NCI-H226 (cell line): ENCODE measurements at places on chromosomes 16 and 17.
A peak's percentile ranks its signal among the peaks of the same experiment; 100 is the strongest.

DNA sequence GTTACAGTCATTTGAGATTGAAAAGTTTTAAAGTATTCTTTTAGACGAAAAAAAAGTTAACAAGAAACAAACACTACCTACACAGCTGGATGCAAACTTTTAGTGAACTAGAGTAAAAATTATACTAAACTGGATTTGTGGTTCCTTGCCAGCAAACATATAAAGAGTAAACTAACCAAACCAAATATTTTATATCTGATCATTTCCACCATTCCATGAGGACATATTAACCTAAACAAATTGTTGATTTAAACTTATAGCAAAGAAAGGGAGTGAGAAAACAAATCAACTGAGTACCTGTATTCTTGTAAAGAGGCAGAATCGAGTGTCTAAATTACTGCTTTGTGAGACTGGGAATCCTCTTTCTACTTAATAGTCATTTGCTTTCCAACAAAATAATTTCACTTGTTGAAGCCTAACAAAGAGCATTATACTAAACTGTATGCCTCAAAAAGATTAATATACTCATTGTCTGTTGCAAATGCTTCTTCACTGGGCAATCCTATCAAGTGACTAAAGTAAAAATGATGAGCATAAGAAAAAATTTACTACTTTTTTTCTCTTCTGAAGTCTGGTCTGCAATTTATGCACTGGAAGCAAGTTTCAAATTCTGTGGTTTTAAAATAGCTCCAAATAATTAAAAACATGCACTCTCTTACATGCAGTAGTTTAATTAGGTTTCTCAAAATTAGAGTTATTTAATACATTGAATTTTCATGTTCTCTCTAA is 37.5 kb downstream of the AKAP10 start:
- DNase-seq: no peak

DNA sequence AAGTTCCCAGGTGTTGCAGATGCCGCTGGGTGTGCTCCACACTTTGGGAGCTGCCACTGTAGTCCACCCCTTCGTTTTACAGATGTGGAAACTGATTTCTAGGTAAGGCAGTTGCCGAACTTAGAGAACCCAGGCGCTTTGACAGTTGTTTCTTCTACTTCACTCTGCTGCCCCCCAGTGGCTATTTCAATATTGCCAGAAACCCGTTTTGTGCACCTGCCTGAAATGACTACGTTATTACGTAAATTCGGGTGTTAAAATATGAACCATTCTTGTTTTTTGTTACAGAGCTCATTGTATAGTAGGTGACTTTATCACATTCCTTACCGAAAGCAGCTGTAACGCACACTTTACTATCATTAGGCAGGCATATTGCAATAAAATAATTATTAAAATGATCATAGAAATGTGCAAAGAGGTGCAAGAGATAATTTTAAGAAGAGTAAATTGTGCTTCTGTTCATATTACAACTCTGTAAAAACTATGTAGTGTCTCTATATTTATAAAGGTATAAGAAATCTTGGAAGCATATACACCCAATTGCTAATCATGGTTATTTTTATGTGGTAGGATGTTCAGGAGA is 44.9 kb downstream of the OTOA start:
- peak; percentile 37 for DNase-seq

- peak; percentile 86 for DNase-seq
Observed at GRCh38 chr16:31404353-31405064, 11.4 kb downstream of the ITGAD start.

DNA sequence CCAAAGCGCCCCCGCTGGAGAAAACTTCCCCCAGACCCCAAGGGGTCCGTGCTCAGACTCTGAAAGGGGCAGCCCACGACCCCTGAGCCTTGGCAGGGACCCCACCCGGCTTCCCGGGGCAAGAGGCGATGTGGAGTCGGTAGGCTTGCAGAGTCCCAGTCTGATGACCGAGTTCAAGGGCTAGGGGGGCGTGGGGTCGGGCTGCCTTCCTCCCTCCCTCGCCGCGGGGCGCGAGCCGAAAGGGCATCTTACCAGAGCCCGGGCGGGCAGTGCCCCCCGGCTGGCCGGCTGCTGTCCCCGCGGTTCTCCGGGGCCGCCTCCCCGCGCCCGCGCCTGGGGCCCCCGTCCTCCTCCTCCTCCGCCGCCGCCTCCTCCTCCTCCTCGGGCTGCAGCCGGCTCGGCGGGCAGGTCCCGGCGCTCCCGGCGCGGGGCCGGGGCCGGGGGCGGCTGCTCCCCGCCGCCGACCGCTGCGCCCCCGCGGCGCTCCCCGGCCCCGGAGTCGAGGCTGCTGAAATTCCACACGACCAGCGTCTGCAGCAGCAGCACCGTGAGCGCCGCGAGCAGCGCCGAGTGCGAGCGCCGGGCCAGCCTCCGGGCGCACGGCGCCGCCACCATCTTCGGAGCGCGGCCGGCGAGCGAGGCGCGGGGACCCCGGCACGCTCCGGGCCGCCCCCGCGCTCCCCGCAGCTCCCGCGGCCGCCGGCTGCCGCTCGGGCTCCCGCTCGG is 415 bp downstream of the XYLT1 start:
- DNase-seq: no peak

DNA sequence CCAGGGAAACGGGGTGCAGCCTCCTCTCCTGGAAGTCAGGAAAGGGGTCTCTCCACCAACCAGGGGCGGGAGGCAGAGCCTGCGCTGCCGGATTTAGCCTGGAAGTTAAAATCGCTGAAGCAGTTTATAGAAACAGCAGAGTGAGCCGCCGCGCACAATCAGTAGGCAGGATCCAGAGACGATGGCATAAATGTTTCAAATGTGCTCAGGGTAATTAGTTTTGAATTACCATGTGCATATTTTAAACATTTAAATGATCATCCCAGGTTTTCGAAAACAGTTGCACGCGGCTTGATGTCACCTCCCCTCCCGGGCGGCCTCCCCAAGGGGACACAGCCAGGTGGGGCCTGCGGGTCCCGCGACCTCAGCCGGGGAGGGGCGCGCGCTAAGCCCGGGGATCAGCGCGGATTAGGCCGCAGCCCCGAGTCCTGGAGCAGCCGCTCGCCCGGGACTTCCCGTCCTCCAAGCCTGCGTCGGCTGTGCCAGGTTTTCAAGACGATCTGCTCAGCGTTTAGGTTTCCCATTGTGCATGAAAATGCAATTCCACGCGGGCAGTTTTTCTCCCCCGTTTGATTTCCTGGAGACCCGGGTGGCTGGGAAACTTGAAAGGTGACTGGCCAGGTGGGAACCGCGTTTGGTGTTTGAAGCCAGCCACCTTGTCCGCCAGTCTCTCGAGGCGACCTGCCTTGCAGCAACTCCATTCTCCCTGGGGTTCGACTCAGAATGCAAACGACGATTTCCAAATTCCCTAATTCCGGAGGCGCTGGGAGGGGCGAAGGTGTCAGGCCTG is 78.3 kb downstream of the RPA1 start:
- DNase-seq: no peak

GRCh38 chr17:75481194-75482068 is 25.0 kb downstream of the TMEM94 start:
- DNase-seq: no peak

- DNase-seq: no peak
Observed at GRCh38 chr17:8611619-8612298, 18.8 kb downstream of the MYH10 start.

DNA sequence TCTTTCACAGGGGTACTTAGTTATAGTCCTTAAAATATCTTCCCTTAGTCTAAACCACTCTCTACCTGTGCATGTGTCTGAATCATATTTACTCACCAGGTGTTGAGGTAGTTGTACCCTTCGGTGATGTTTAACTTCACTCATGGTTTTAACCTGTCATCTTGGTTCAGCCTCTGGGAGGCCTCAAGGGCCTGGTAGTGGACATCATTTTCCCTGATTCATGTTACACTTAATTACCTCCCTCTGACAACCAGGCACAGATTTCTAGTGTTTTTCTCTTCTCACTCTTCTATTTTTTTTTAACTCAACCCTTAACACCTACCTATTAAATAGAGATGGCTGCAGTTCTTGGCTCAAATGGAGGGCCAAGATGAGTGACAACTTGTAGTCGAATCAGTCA is 505.4 kb downstream of the TMEM114 start:
- no peak for DNase-seq

GRCh38 chr17:8695241-8695640 is 49.4 kb downstream of the CCDC42 start:
- peak; percentile 19 for DNase-seq

DNA sequence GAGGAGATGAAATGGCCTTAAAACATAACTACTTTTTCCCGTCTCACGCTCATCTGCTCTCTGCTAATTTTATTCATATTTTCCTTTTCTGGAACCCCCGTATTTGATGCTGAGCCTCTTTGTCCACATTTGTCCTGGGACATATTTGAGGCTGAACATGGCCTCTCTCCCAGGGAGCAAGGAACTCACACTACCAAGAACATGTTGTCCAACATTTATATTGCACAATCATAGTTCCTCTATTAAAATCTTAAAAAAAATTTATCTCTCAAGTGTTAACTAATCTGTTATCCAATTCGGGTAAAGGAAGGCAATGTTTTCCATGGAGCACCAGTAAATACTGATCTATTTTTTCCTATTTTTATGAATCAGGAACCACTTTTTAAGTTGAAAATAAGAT is 60.2 kb downstream of the CMC2 start:
- no peak for DNase-seq

DNA sequence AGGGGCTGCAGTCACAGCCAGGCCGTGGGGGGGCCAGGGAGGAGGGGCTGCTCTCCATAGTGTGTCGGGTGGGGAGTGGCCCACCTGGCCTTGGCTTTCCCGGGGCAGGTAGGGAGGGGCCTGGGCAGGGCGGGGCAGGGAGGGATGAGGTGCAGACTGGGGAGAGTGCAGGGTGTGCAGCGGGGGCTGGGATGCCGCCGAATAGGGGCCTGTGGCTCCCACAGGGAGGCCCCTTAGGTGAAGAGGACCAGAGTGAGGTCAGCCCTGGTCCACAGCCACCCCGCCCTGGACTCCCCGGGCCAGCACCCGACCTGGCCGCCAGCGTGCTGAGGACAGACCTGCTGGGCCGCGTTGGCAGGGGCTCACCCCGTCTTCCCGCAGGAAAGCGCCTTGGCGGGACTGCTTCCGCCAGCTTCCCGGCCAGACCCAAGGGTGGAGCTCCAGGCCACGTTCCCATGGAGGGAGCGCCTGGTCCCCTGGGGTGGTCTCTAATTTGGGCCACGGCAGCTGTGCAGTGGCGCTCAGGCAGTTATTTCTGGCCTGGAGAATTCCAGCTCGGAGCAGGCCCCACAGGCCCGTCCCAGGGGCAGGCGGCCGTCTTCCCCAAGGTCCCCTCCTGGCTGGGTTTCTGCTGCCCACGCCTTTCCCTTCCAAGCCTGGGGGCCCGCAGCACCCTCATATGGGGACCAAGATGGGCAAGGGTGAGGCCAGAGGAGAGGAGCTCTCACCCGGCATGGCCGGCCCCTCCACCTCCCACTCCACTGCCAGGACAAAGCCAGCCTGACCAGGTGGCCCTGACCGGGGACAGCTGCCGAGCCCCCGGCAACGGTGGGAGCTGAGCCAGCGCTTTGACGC is 27.9 kb downstream of the CACNA1H start:
- DNase-seq: no peak

GRCh38 chr16:50996166-50996829 is 154.8 kb downstream of the SALL1 start:
- DNase-seq: no peak

DNA sequence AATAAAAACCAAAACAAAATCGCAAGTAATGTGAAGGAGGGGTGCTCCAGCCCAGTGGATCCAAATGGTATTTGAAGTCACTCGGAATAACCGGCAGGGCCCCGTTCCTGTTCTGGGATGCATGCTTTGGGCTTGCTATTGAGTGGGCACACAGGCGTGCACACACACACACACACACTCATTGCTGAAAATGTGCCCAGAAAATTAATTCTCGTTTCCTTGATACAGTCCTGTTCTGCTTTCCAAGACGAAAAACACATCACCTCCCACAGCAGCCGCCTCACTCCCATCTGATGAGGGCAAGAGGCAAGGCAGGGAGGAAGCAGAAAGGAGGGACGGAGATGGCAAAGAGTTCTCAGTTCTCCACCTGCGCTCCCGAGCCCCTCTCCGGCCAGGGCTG is 62.2 kb upstream of the SDK2 start:
- DNase-seq: no peak

DNA sequence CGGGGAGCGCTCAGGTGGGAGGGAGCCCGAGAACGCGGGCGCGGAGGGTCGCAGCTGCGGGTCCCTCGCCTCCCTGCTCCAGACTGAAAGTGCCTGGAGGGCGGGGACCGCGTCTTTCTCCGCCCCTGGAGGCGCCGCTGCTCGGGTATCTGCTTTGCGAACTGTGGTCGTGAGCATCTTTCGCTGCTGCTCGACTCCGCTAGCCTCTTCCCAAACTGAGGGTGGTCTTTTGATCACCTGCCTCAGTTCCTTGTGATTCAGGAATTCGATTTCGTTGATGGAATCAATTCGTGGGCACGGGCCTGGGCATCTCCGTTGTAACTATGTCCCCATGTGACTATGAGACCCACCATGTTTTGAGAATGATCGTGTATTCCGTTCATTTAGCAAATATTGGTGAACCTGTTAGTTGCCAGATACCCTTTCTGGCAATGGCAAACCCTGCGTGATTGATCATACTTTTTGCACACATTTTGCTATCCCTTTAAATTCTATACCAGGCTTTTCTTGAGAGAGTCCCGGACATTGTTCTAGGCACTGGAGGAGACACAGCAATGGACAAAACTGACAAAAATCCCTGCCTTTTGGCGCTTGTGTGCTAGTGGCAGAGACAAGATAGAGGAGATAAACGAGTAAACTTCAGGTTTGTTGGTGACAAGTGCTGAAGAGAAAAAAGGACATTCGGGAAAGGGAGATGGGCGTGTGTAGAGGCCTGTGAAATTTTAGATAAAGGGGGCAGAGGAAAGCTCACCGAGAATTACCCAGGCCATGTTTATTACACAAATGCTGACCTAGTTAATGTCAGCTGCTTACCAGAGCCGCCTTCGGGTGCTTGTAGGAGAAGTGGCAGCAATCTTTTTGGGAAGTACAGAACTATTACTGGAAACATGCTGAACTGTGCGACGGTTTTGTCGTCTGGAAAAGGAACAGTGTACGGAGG is 948 bp downstream of the UTP18 start:
- DNase-seq: no peak

DNA sequence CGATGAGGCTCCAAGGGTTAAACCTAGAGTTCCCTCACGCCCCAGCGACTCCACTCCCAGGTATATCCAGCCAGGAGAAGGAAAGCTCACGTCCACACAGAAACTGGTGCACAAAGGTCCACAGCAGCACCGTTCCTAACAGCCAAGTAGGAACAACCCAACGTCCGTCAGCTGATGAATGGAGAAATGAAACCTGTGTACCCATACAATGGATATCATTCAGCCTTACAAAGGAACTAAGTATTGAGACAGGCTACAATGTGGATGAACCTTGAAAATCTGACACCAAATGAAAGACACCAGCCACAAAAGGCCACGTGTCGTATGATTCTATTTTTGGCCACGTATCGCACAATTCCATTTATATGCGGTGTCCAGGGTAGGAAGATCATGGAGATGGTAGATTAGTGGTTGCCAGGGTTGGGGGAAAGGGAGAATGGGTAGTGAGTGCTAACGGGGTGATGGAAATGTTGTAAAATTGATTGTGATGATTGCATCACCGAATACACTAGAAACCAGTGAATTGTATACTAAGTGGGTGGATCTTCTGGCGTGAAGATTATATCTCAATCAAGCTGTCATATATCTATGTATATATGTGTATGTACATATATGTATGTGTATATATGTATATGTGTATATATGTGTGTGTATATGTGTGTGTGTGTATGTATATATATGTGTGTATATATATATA is 30.1 kb downstream of the NLRC3 start:
- no peak for DNase-seq

GRCh38 chr16:29858974-29859373 is 4.1 kb downstream of the CDIPT start:
- DNase-seq: no peak
